ENCODE measurements at places on chromosomes 3 and 15.

- no peak for DNase-seq
Measured at GRCh38 chr3:166902374-166902773, 477.7 kb downstream of the ZBBX start.

DNA sequence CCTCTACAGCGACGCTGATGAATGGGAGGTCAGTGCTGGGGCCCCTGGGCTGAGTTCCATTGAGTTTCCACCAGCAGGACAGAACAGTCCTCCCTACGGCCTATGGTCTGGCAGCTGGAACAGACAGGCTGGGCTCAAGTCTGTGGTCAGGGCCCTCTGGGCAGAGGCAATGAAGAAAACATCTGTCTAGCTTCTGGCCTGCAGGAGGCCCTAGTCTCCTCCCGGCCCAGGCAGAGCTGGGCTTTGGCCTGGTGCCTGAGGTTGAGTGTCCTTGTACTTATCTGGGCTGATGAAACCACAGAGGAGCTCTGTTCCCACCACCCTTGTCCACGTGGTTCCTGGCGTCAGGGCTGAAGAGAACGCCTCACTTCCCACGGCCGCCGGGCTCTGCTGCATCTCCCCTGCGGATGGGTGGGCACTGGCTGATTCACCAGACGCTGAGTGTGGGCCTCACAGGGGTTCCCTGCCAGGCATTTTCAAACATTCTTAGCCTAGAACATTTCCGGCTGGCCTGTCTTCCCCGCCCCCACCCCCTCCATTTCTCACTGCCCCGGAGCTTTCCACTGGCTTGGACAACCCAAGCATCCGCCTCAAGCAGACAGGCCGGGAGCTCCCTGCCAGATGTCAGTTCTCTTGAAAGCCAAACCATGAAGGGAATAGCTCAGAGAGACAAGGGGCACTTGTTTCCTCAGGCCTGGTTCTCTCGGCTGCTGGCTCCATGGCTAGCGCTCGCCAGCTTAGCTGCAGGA, 20.3 kb downstream of the PPCDC start:
- DNase-seq = no peak

- no peak for DNase-seq
Measured at GRCh38 chr3:184282941-184283340, 7.1 kb downstream of the ECE2 start.

GRCh38 chr3:39086144-39086543, 21.3 kb downstream of the GORASP1 start:
- DNase-seq = no peak

DNA sequence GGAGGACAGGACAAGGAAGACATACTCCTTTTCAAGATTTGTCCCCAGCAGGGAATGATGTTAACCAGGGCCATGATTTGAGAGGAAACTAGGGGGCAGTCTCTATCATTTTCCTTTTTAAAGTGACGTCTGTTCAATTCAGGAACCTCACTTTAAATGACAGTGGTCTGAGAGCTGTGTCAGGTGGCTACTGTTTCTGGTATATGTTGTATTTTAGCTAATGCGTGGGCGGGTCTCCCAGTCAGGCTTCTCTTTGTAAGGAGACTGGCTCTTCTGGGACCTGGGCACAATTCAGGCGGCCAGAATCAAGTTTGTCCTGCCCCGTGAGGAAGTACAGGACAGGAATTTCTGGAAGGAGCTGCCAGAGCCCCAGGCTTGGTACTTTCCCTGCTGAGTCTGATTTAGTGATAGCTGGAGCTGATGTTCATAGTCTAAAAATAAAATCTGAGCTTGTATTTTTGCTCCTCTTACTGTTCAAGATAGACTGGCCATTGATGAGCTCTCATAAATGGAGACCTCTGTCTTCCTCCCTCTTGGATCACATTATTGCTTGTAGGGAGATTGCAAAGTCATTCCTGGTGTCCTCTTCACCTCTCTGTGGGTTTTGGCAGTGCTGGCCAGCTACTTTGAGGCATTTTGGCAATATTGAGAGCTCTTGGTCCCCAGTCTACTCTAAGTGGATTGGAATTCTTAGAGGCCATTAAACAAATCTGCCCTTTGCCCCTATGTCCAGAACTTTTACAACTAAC, 25.6 kb downstream of the SQOR start:
- no peak for DNase-seq

GRCh38 chr3:42192334-42193200, 73.4 kb downstream of the CCK start:
- no peak for DNase-seq

DNA sequence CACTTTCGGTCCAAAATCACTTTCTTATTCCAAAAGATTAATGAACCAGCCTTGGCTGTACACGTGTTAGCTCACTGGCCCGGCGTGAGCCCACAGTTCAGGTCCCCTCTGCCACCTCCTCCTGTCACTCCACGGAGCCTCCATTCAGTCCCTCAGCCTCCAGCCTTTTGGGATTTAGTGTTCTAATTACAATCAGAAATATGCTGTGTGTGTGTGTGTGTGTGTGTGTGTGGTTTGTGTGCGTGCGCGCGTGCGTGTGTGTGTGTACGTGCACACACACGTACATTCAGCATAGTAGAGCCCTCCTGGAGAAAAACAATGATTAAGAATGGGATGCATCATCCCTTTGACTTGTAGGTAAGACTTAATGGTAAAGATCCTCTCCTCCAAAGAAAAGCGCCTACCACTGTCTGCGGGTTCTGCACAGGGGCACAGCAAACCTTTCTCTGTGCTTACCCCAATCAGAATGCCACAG, 801 bp downstream of the CA12 start:
- no peak for DNase-seq

DNA sequence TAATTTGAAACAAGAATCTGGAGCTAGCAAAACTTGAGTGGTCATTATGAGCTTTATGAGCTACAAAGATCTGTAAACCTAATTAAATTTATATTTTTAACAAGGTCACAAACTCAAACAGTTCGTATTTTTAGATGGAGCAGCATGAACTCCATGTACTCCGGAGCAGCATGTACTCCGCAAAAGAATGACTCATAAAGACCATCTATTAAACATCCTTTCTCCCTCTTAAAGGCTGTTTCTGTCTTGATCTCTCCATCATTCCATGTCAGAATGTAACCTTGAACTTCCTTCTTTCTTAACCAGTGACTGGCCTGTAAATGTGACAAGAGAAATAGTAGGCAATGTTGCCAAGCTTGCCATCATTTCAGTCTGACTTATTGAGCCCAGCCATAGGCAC, 696.9 kb downstream of the ZNF385D start:
- no peak for DNase-seq

DNA sequence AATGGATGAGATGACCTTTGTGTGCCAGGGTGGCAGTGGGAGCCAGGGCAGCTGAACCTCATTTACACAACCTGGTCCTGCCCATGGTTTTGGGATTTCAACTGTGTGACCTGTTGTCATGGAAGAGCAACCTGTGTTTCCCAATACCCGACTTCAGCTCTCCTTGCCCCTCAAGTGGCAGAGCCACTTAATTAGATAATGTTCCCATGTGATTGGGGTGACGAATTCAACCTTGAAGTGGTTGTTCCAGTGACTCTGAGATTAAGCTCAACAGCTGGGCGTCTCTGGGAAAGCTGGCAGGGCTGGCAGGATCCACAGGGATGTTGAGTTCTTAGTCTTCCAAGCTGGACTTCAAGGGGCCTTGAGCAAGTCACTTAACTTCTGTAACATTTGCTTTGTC, 71.0 kb downstream of the THSD4 start:
- DNase-seq = no peak

- DNase-seq = no peak
Measured at GRCh38 chr3:30871720-30872119, 22.7 kb downstream of the GADL1 start.

GRCh38 chr15:100911086-100911485, 8.1 kb upstream of the LRRK1 start:
- no peak for DNase-seq

DNA sequence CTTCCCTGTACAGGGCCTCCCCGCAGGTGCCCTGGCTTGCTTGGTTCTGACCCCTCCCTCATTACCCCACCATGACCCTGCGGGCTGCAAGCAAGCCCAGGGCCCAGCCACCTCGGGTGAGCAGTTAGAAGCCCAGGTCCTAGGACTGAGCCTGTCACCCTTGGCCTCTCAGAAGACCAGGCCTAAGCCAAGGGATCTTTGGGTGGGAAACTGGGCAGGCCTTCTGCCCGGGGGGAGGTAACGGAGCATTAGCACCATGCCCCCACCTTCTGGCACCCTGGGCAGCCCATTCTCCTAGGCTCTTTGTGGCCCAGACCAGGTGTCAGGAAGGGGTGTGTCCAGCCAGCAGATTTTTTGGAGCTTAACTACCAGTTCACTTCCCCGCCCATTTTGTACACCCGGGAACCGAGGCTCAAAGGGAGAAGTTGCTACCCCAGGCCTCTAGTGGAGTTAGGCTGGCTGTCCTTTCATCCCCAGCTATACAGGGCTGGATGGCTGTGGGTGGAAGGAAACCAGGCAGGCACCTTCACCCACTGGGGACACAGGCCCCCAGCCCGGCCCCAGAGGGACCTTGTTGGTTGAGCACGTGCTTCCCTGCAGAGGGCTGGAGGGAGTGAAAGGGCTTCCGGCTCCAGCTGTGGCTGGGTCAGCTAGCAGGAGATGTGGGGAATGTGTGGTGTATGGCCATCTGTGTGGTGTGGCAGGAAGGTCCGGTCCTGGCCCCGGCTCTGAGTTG, 1.4 kb downstream of the CSK start:
- DNase-seq = no peak

DNA sequence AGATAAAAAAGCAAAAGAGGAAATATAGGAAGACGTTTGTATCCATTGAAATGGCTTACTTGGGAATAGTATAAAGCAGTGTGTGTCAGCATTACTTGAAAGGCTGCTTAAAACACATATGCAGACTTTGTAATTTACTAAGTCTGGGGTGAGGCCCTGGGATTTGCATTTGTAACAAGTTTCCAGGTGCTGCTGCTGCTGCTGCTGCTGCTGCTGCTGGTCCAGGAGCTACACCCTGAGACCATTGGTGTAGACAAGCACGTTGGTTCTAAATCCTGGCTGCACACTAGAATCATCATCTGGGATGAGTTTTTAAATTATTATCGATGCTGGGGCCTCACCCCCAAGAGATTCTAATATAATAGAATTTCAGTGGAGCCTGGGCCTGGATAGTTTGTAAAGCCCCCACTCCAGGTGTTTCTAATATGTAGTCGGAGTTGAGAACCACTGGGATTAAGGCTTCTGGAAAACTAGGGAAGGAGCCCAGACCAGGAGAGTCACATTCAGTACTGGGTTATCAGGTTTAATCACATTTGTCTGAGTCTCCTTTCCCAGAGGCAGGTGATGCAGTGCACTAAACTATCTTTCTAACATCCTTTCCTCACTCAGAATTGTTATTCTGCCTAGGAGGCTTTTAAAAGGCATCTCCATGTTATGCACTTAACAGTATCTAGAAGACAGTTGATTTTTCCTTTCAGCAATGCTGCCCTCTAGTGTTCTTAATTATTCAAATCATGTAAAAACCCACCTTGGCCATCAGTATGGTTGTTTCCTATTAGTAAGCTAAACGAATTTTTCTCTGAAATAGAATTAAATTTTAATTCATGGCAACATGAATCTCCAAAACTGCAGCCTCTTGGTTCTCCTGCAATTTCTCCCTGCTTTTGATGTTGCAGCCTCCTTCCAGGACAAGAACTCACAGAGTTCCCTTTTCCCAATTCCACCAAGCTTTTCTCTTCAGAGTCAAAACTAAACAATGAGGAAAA, 45.4 kb downstream of the SSR3 start:
- DNase-seq = no peak

- no peak for DNase-seq
Measured at GRCh38 chr3:77320514-77320913, 280.6 kb downstream of the ROBO2 start.

GRCh38 chr15:101138913-101139880, 112.7 kb downstream of the CHSY1 start:
- no peak for DNase-seq

DNA sequence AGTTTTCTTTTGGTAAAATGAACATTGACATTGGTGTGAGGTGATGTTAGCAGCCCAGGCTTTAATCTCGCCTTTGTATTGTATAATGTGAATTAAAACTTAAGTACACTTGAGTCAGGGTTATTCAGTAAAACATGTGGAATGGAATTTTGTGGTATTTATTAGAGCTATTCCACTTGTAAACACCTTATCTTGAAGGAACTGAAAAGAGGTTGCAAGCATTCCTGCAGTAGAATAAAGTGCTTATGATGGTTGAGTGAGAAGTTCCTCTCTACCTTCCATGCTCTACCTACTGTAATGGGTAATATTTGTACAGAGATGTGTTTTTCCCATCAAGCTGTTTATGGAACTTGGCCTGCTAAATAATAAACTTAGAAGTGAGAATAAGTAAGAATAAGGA, 36.1 kb downstream of the HMG20A start:
- DNase-seq = no peak

DNA sequence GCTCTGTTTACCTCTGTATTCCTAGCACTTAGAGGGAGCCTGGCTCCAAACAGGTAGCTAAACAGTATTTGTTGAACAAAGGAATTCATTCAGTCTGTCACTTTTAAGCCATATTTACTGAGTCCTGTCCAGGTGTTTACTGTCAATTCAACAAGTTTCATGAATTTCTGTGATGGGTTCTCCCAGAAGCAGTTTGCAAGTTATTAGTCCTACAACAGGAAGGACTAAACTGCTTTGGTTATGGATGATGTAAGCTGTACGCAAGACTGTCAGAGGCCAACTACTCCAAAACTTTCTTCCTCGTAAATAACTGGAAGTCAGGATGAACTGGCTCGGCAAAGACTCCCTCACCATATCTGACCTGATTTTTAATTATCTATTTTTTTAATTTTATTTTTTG, 25.1 kb downstream of the STIMATE start:
- DNase-seq = no peak

- DNase-seq = no peak
Measured at GRCh38 chr15:89492111-89492641, 4.2 kb downstream of the RHCG start.

DNA sequence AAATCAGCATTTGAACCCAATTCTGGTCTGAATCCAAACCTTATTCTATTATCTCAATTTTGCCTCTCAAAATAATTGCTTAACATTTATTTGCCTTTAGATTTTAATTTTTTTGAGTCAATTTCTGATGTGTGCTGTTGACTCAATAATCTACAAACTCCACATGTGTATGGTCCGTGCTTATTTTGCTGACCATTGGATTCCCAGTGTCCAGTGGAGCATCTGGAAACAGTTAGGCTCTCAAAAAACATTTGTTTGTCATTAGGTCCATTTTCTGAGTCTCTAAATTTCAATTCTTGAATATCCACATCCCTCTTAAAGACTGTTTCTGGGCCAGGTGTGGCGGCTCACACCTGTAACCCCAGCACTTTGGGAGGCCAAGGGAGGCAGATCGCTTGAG, 19.2 kb upstream of the MYZAP start:
- no peak for DNase-seq

DNA sequence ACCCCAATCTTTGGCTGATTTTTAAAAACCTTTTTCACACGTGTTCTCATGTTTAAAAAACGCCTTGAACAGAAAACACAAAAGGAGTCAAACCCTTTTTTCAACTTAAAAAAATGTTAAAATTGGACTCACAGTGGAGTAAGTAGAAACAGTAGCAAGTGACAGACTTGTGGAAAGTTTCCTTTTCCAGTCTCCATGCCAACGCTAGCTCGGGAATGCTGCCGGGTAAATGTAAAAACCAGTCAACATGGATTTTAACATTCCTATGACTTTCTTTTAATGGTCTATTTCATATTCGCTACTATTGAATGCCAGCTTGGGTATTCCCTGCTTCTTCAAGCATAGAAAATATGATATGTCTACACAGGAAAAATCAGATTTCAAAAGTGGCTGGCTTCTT, 1.6 kb upstream of the PROK2 start:
- no peak for DNase-seq

Data from activated CD8-positive, alpha-beta memory T cell treated with anti-CD3 and anti-CD28 coated beads for 48 hours (primary cell).